ENCODE measurements at places on chromosomes 2 and 18. TPM values are rescaled to one million over a fixed set of nuclear protein-coding genes. Genes with fewer than 3 reads are reported as not detected.

DNA sequence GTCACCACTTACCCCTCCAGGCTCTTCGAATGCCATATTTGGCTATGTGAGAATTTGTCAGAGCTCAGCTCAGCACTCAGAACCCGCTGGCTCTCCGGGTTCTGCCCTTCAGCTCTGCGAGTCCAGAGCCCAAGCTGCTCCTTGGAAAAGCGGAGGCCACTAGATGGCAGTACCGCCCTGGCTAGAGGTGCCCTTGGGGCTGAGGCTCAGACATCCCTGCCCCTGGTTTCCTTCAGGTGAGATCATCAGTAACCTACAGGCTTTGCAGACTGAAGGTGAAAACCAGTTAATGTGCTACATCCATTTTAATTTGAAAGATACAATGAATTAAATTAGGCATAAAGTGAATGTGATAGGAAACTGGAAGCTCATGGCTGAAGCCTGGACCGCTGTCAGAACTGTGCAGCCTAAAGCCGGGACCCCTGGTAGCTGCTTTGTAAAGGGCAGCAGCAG, 285.6 kb downstream of the AGAP1 start:
- no peak for DNase-seq

The PLEKHH2 gene
- 39.3 TPM for total RNA-seq

- no peak for DNase-seq
Measured at GRCh38 chr2:175259164-175259563, 77.7 kb upstream of the ATP5MC3 start.

GRCh38 chr2:231820786-231821303, 34.6 kb downstream of the COPS7B start:
- DNase-seq = no peak

The LIMS3 gene
- total RNA-seq = 5.9 TPM

Data from skin of body (tissue), 3 donors.